Activated gamma-delta T cell treated with Interleukin-2 at 50 U/mL for 16 hours (primary cell): ENCODE measurements at places on chromosomes 2 and 18.
A peak's percentile ranks its signal among the peaks of the same experiment; 100 is the strongest.

GRCh38 chr2:194271293-194271961 is 1385.6 kb upstream of the SLC39A10 start:
- no peak for DNase-seq

DNA sequence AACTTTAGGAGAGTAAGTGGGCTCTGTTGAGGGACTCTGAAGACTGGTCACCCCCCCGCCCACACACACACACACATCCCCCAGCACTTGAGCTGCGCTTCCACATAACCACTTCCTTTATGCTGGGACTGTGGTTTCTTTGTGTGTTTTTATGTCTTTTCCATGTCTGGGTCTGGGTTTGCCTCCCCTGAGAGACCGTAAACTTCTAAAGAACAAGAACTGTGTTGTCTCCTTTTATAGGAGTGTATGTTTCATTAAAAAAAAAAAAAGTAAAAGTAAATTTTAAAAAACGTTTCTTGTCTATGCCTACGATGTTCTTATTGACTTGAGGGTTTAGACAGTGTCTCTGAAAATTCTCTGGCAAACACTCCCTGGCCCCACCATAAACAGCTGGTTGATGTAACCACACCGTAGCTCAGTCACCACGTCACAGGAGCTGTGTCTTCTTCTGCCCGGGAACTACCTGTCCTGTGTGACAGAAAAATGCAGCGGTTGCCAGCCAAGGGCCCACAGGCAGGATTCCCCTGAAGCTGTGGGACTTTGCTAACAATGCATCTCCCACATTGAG is 68.0 kb downstream of the KLHL29 start:
- DNase-seq = no peak

DNA sequence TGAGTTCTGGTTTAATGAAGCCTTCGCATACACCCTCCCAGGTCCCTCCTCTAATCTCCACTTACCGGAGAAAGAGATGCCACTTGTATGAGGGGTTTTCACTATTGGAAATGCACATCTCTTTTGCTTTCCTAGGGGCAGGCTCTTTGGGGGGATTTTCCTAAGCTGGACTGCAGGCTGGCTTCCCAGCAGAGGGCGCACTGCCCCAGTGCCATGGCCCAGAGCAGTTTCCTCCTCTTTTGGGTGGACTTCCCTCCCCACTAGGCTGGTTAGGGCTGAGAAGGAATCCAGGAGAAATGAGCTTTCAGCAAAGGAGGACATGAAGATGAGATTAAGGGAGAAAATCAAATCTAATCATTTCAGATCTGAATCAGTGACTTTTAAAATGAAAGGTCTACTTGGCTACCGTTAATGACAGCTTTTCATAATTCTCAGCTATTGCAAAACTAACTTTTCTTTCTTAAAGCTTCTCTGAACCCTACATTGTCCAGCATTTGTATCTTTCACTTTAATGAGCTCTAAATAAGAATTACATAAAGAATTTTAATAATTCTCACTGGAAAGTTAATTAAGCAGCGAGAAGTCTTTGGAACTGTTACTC is 784.1 kb upstream of the FANCL start:
- peak; percentile 4 for DNase-seq

DNA sequence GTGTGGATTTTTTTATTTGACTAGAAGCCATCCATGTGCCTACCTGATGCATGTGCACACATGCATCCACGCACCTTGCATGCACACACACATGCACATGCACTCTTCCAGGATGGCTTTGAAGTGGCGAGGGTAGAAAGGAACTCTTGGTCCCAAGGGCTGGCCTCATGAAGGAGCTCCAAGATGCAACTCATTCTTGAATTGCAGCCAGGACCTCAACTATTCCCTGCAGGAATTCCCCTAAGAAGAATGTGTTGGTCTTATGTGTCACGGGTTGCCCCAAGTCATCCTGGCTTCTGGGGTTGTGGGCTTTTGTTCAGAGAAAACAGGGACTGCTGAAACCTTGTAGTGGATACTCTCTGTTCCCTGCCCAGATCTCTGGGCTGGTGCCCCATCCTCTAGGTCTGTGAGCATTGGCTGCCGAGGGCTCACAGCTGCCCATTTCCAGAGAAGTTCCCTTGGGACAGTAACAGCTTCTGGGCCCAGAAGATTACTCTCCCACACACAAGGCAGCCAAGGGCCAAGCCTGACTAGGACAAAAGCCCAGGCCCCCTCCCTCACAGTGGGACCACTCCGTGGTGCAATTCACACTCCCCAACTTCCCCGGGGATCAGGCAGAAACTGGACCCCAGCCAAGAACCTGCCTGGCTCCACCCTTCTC is 137.6 kb downstream of the COPS8 start:
- DNase-seq = no peak

DNA sequence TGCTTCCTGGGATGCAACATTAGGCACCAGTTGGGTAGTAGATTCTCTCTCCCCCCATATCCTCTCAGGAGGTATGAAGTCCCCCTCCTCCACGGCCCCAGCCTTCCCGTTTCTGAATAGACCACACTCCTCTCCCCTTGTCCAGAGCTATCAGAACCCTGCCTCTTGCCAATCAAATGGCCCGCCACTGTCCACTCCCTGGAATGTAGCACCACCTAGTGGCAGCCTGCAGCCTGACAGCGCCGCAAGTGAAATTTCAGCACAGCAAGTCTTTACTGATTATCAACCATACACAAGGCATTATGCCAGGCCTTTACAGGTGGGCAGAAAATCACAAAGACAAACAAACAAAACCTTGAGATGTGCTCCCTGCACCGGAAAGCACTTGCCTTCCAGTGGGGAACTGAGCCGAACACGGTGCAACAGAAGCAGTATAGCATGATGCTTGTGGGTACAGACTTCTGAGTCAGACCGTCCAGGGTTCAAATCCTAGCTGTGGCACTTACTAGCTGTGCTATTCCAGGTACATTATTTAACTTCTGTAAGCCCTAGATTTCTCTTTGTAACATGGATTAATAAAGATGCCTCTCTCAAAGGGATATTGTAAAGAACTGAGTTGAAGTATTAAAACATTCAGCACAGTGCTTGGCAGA is 174.0 kb downstream of the SMAD2 start:
- DNase-seq = peak; percentile 46

GRCh38 chr2:222809582-222809981 is 51.3 kb upstream of the ACSL3 start:
- no peak for DNase-seq
